NCI-H446 (cell line): ENCODE measurements at places on chromosomes 5 and 9.

GRCh38 chr5:132408965-132409364 lies 39.5 kb downstream of the SLC22A5 start:
- DNase-seq: no peak

- DNase-seq: no peak
These were observed 133.0 kb upstream of the TMEM161B start for GRCh38 chr5:88401686-88402085.

- no peak for DNase-seq
These were observed 3.2 kb upstream of the C5orf63 start for GRCh38 chr5:127076315-127077129.

GRCh38 chr9:121240472-121241135 lies 27.4 kb upstream of the GSN start:
- DNase-seq: no peak

DNA sequence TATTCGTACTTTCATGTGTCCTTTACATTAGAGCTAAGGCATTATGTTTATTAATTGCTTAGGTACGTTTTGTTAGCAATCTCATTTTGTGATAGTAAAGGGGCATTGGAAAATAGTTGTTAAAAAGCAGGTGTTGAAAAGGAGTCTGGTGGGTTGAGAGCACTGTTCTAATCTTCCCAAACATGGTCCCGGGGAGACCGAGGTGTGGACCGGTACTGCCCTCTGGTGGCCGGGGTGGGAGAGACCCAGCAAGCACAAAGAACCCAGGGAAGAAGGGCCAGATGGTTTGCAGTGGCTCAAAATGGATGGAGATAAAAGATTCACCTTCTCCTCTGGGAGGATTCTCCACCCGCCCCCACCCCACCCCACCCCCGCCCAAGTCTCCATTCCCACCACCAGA lies 26.1 kb downstream of the IDNK start:
- DNase-seq: peak; percentile 0

GRCh38 chr5:28648108-28648507 lies 1609.7 kb upstream of the CDH9 start:
- no peak for DNase-seq

GRCh38 chr9:4306066-4306776 lies 6.4 kb upstream of the GLIS3 start:
- DNase-seq: no peak

- no peak for DNase-seq
These were observed 52.3 kb upstream of the CD180 start for GRCh38 chr5:67248703-67249589.

- no peak for DNase-seq
These were observed 39.2 kb downstream of the YIPF5 start for GRCh38 chr5:144131261-144131660.

DNA sequence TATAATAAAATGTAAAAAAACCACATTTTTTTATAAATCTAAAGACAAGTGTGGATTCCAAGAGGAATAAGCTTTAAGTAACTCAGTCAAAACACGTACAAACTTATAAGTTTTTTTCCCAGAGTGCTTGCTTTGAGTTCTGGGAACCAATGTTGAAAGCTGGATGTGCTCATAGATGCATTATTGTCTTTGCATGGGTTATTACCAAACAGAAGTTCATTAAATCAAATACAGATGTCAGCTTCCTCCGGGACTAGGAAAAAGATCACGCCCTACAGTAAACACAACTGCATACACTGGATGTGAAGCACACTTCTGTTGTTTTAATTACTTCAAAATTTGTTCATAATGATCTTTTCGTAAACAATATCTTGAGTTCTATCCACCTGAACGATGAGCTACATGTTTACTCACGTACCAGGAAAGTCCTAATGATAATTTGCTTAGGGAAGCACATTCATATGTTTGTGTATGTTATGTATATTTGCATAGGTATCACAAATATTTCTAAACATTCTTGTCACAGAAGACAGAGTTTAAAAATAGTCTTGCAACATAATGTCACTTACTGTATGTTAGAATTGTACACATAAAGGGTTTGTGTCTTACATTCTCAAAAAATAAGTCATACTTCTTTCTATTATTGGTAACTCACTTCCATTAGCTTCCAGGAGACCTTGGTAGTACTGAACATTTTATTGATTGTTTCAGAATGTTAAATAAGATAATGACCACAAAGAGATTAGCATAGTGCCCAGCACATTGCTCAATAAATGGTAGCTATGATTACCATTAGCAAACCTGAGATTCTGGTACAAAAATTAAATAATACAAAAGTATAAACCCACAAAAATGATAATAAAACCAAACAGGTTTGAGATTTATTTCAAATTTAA lies 427.4 kb downstream of the CETN3 start:
- no peak for DNase-seq

DNA sequence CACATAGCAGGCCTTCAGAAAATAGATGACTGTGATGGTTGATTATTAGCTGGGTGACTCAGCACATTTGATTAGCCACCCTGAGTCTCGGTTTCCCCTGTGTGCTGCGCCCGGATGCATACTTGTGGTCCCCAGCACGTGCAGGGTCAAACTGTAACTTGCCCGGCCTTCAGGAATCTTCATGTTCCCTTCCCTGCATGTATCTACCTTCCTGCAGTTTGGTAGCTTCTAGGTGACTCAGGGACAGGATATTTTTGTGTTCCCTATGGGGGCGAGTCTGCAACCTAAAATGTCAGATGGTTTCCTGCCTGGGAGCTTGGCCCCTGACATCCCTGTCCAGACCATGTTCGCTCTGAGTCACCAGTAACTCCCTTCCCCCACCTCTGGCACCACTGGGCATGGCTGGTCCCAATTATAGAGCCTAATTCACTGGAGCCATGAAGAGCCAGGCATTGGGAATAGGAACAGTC lies 13.2 kb downstream of the PTGS1 start:
- no peak for DNase-seq

DNA sequence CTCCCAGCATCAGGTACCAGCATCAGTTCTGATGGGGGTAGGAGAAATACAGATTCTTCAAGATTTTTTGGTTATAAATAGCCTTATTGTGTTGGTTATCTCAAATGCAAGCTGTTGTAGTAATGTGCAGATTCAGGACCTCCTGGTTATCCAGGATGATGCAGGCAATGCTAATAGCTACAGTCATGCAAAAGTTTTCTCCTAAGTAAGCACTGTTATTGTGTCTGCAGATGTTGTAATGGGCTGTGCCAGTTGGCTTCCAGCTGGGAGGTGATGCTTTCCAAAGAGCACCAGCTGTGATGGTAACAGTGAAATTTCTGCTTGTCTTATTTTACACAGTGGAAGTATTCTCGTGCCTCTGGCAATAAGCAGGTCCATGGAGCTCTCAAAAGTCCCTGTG lies 719.2 kb upstream of the CTNND2 start:
- DNase-seq: no peak

- no peak for DNase-seq
These were observed 132.4 kb downstream of the DAB2IP start for GRCh38 chr9:121783521-121784507.

GRCh38 chr9:115495052-115495635 lies 377.2 kb upstream of the TNC start:
- no peak for DNase-seq

- no peak for DNase-seq
These were observed 7.8 kb upstream of the PURA start for GRCh38 chr5:140106101-140106500.

- DNase-seq: no peak
These were observed 303.6 kb upstream of the ZNF608 start for GRCh38 chr5:125049721-125050702.

DNA sequence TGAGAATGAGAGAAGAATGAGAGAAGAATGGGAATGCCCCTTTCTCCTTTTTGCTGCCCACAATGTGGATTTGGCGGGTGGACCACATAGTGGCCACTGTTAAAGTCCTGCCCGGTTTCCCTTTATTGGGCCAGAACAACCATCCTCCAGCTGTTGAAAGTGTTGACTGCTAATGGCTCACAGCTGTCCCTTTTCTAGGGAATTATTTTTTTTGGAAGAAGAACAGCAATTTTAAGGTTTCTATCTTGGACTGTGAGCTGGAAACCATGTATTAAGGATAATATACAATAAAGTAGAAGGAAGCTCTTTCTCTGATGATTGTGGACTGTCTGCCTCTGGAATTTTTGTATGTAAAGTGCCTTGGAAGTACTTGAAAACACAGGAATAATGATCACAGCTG lies 185.9 kb downstream of the DMRT2 start:
- no peak for DNase-seq

GRCh38 chr9:131773911-131774379 lies 34.1 kb upstream of the RAPGEF1 start:
- DNase-seq: no peak

GRCh38 chr5:94613583-94613982 lies 4.8 kb downstream of the KIAA0825 start:
- peak; percentile 49 for DNase-seq

- no peak for DNase-seq
These were observed 192.9 kb downstream of the FBXL7 start for GRCh38 chr5:15692706-15693381.

DNA sequence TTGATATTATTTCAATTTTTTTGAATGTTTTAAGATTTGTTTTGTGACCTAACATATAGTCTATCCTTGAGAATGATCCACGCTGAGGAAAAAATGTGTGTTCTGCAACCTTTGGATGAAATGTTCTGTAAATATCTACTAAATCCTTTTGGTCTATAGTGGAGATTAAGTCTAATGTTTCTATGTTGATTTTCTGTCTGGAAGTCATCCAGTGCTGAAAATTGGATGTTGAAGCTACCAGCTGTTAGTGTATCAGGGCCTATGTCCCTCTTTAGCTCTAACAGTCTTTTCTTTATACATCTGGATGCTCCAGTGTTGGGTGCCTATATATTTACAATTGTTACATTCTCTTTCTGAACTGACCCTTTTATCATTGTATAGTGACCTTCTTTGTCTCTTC lies 422.3 kb downstream of the TMEM232 start:
- no peak for DNase-seq

DNA sequence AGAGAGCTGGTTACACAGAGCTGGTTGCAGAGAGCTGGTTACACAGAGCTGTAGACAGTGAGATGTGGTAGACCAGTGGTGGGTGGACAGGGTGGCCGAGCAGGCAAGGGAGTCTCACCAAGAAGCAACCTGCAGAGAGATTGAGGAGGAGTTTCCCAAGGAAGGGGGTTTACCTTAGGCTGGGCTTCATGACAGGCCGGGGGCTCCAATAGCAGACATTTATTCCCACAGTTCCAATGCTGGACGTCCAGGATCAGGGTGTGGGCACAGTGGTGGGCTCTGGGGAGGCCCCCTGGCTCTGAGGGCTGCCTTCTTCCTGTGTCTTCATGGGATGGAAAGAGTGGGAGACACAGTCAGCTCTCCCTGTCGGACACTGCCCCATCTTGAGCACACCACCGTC lies 386.9 kb upstream of the IRX4 start:
- no peak for DNase-seq

GRCh38 chr9:89405826-89406225 lies 87.5 kb downstream of the SECISBP2 start:
- no peak for DNase-seq

GRCh38 chr9:87546704-87547103 lies 49.0 kb downstream of the DAPK1 start:
- DNase-seq: no peak

DNA sequence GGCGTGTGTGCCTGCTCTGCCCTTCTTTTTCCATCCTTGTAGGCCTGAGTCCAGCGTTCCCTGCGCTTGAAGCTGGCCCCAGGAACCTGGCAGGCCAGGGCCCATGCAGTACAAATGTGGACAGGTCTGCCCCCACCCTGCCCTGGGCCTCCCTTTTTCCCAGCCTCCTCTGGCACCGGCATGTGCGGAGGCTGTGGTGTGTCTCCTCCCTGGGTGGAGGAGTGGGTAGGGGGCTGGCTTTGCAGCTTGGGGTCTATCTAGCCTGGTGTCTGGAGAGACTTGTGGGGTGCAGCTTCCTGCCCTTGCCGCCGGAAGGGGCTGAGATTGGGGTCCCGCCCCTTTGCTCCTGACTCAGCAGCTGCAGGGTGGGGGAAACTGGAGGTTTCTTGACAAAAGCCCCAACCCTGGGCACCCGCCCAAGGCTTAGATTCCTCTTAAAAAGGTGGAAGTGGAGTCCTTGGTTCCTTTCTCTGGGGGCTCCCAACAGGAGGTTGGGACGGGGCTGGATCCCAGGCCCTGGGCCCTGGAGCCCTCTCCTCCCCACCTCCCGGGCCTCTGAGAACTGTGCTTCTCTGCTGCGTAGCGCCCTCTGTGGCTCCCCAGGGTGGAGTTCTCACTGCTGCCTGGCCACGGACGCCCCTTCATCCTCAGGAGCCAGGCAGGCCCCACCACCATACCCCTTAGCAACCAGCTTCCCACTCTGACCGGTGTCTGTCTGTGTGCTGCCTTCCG lies 18.0 kb downstream of the RXRA start:
- no peak for DNase-seq

DNA sequence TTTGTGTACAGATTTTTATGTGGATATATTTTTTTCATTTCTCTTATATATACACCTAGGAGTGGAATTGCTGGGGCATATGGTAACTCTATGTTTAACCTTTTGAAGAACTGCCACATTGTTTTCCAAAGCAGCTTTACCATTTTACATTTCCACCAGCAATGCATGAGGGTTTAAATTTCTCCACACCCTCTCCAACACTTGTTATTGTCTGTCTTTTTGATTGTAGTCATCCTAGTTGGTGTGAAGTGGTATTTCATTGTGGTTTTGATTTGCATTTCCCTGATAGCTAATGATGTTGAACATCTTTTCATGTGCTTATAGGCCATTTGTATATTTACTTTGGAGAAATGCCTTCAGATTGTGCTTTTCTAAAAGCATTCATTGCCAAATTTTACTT lies 39.1 kb downstream of the YTHDC2 start:
- DNase-seq: no peak

DNA sequence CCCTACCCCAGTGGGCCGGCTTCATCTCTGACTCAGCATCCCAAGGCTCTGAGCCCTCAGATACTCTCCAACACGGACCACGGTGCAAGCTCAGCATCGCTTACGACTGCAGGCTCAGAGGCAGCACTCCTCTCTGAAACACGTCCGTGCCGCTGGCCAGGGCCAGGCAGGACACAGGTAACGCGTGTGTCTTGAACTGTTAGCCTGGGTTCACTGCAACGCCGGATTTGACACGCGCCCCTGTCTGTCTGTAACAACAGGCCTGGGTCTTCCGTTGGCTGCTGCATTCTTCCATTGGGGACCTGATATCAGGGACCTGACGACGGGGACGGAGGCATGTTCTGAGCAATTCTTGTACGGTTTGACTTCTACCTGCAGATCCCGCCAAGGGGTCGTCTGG lies 6.4 kb downstream of the SLC6A3 start:
- no peak for DNase-seq

GRCh38 chr5:35218981-35219380 lies 11.3 kb downstream of the PRLR start:
- DNase-seq: no peak

GRCh38 chr5:124040799-124041198 lies 528.8 kb downstream of the CSNK1G3 start:
- DNase-seq: no peak
